Skeletal muscle cell (primary cell): ENCODE measurements at places on chromosomes 2 and 18.

GRCh38 chr2:8922431-8922830, 81.1 kb downstream of the MBOAT2 start:
- DNase-seq = no peak

GRCh38 chr2:111640480-111640879, 243.5 kb downstream of the ANAPC1 start:
- no peak for DNase-seq

DNA sequence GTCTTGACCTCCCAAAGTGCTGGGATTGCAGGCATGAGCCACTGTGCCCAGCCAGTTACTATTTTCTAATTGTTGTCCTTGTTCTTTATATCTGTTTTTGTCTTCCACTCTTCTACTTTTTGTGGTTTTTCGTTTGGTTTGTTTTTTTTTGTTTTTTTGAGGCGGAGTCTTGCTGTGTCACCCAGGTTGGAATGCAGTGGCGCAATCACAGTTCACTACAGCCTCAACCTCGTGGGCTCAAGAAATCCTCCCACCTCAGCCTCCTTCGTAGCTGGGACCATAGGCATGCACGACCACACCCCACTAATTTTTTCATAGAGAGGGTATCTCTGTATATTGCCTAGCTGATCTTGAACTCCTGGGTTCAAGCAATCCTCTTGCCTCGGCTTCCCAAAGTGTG, 100.7 kb downstream of the EHBP1 start:
- DNase-seq = no peak

DNA sequence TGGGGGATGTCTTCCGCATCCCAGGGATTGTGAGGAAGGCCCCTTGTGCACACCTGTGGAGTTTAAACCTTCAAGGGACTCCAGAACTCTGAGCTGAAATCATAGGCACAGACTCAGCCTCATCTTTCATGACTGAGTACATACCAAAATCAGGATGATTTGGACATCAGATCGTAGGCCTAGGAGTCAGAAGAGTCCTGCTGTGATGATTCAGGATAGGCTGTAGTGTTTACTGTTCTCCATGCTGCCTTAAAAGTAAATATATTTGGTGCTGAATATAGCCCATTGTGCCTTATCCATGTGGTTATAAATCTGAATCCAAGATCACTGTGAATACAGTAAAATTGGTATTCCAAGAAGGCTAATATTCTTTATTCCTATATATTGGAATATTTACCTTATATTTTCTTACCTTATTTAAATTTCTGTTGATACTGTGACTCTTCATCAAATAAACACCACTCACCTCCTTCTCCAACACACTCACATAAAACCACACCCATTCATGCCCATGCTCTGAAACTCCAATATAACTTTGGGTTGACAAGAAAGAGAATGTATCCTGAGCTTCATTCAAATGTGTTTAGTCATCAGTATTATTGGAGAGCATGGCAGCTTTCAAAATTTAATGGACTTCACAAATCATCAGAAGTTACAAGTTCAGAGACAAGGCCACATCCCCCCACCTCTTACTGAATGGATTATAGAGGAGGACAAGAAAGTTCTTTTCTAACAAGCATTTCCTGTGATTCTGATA, 561.4 kb upstream of the LINC00305 start:
- DNase-seq = no peak

DNA sequence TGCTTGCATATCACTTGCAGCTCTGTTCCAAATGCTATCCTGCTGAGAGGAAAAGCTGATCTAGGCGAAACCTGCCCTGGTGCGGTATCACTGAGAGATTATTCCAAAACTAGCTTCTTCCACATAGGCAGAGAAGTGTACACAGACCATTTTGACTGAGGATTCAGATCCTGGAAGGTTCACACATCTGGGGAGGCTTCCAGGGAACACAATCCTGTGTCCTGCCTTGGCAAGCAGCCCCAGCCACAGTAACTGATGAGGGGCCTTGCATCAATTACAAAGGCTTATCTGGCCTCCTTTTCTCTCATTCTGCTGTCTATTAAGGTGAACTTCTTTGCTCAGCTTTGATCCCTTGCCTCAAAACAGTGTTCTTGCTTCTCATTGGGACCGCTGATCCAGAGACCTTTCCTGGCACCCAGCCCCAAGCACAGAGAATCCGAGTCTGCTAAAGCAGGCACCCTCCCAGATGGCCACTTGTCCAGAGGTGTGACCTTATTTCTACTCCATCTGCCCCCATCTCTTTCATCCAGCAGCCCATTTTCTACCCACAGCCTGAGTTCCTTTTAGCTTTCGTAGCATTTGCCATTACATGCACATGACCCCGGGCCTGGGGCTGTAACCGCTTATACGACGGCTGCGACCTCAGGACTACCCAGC, 52.3 kb upstream of the ZFP36L2 start:
- no peak for DNase-seq

DNA sequence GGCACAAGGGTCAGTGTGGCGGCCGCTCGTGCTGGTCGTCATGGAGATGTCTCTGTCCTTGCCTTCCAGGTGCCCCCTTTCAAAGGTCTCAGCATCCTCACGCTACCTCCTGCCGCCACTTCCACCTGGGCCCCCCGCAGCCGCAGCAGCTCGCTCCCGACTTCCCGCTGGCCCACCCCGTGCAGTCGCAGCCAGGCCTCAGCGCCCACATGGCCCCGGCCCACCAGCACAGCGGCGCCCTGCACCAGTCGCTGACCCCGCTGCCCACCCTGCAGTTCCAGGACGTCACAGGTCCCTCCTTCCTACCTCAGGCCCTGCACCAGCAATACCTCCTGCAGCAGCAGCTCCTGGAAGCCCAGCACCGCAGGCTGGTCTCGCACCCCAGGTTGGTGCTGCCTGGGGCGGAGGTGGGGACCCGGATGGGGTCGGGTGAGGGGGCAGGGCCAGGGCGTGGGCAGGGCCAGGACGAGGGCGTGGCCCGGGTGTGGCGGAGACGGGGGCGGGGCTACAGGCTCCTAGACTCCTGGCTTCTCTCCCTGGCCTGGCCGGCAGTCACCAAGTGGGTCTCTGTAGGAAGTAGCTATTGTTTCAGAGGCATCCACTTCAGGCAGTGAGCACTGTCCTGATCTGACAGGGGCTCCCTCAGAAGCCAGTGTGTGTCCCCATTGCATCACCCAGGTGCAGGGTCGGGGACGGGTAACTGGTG, 223.7 kb downstream of the LOXHD1 start:
- no peak for DNase-seq

- DNase-seq = no peak
Measured at GRCh38 chr2:200454927-200455801, 54.7 kb downstream of the KCTD18 start.

- no peak for DNase-seq
Measured at GRCh38 chr2:137842430-137842829, 121.8 kb upstream of the HNMT start.

- no peak for DNase-seq
Measured at GRCh38 chr2:44944102-44944951, 2.8 kb downstream of the SIX3 start.

GRCh38 chr2:144694456-144694855, 174.5 kb upstream of the ZEB2 start:
- DNase-seq = no peak

DNA sequence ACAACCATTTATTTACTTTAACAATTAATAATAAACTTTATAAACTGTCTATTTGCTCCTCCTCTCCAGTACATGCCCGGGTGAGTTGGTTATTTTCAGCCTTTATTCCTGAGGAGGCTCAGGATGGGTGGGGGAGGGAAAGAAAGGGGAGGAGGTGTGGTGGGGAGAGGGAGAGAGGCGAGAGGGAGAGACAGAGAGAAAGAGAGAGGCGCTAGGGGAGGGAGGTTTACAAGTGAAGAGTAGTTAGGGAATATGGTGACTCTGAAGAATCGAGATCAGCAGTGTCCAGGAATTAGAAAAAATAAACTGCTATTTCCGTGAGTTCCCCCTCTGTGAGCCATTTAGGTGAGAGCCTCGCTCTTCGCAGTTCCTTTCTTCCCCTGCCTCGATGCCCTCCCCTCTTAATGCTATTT, 138.9 kb downstream of the MEIS1 start:
- no peak for DNase-seq

- peak; percentile 99 for DNase-seq
Measured at GRCh38 chr2:12456293-12457106, 260.2 kb upstream of the TRIB2 start.

DNA sequence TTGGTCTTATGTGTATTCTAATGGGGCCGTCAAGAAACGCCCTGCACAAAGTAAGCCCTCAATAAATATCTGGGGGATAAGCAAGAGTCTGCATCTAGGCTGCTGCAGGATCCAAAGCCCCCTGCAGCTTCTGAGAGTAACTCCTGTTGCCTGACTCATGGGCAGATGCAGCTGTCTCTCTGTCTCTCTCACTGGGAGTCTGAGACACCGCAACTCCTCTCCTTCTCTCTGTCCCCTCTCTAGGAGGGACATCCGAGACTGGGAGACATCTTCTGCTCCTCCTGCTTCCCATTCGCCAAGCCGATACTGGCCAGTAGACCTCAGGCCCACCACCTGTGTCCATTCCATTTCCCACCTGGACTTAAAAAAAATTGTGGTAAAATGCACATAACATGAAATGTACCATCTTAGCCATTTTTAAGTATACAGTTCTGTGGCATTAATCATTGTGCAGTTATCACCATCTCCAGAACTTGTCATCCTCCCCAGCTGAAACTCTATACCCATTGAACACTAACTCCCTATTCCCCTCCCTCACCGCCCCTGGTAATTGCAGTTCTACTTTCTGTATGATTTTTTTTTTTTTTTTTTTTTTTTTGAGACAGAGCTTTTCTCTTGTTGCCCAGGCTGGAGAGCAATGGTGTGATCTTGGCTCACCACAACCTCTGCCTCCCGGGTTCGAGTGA, 20.1 kb downstream of the DYSF start:
- no peak for DNase-seq

- DNase-seq = no peak
Measured at GRCh38 chr2:43945439-43945838, 50.4 kb downstream of the LRPPRC start.

GRCh38 chr2:147487286-147487977, 357.4 kb upstream of the ACVR2A start:
- no peak for DNase-seq

- no peak for DNase-seq
Measured at GRCh38 chr2:202944408-202944807, 32.3 kb downstream of the CARF start.

DNA sequence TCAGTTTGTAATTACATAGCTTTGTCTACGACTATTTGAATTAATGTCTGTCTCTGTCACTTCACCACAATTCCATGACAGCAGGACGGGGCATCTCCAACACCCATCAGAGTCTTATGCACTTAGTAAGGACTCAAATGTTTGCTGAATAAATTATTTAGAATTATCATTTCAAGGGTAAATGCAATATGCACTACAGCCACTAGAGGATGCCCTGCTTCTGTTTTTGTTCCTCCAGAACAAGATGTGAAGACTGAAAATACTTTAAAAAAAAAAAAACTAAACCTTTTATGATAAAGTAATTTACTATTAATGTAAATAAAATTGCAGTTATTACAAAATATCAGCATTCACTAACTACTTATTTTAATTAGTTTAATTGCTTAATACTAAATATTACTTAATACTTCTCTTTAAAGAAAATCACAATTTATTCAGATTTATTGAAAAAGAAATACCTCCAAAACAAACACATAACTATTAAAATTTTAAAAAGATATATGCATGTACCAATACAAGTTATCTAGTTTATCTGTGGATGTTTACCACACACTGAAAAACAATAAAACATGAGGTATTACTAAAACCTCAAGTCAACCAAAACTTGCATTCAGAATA, 3.2 kb downstream of the PIGN start:
- DNase-seq = no peak

GRCh38 chr2:219687272-219687671, 59.8 kb downstream of the SLC4A3 start:
- DNase-seq = no peak

DNA sequence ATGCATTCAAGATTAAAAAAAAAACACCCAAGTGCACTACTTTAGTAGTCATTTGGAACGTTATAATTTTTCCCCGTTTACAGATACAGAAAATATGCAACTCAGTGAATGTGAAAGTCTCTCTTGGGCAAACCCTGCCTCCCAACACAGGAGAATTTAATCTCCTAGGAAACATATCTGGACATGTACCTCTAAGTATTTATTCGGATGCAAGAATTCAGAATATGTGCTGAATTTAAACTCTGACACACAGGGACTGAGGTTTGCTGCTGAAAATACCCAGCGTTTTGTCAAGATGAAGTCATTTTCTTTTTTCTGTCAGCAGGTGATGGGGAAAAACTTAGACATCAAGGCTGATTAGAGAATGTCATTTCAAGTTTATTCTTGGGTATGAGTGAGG, 105.4 kb downstream of the ACKR3 start:
- no peak for DNase-seq

DNA sequence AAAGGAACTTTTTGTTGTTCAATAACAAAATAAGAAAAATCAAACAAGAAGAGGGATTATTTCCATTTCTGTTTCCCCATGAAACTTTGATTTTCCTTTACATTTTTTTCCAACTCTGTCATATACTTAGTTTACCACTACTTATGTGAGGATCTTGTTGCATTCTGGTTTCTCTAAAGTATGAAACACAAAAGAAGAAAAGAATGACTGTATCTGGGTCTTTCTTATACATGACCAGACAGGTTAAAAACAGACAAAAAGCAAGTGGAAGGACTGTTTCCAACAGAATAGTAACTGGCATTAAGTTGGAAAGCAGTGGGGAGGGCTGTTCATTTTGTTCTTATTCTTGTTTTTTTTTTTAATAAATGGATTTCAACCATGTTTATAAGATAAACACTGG, 1207.8 kb upstream of the FAM98A start:
- no peak for DNase-seq

DNA sequence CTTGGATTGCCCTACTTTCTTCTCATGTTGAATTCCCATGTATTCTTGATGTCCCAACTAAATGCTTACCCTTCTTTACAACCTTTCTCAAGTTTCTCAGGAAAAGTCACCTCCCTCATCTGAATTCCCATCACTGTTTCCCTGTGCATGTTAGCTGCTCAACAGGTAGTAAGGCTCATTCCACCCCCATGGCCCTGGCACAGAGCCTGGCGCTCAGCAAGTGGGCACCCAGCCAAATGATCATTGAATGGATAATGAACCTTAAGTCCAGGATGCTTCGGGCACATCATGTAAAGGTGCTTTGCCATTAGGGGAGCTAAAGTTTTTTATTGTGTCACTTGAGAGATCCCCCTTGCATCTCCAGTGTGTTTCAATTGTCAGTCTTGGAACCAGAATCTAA, 124.0 kb downstream of the PKP4 start:
- DNase-seq = no peak
